ENCODE measurements at places on chromosomes 4 and X.

DNA sequence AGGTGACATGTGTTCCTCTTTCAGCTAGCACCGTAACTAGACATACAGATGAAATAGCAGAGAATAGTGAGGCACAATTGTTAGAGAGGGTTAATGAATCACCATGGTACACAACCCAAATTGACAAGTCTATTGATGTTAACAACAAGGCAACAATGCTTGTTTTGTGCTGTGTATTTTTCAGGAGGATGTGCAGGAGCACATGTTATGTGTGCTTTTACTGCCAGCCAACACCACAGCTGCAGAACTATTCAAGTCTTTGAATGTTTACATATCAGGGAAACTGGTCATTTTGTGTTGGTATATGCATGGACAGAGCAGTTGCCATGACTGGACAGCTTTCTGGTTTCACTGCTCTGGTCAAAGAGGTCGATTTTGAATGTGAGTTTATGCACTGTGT is 32.8 kb downstream of the STBD1 start:
- no peak for DNase-seq

DNA sequence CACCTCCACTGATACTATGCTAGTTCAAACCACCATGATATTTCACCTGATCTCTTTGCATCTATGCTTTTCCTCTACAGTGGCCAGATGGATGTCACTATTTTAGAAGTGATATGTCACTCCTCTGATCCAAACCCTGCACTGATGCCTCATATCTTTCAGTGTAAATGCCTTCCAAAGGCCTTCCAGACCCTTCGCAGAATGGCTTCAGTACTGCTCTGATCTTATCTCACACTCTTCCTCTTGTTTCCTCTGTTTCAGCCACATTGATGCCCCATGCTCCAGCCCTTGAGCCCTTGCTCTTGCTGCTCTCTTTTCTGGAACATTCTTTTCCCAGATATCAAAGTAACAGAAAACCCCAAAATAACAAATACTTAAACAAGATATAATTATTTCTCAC is 17.9 kb downstream of the MID1IP1 start:
- DNase-seq, result no peak

DNA sequence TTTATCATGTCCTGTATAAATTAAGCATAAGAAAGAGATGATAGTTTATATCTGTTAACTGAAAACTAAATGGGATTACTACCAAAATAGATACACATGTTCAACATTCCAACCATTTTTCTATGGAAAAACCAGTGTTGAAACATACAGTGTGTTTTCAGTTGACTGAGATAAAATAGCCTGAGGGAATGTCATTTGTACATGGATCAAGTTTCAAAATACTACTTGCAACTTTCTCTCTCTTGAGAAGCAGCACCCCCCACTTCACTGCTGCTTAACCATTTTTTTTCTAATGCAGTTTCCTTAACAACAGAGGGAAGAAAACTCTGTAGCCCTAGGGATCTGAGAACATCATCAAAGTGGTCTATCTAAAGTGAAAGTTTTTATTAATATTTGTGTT is 70.8 kb downstream of the NPNT start:
- no peak for DNase-seq

GRCh38 chr4:94304365-94304971 is 38.2 kb downstream of the HPGDS start:
- DNase-seq, result peak; percentile 8

- DNase-seq, result no peak
These were observed 172.1 kb upstream of the MAGEE2 start for GRCh38 chrX:75957107-75957610.

GRCh38 chr4:110510955-110511544 is 35.1 kb downstream of the ENPEP start:
- DNase-seq, result peak; percentile 58

GRCh38 chrX:19869193-19869592 is 18.2 kb downstream of the SH3KBP1 start:
- no peak for DNase-seq

- no peak for DNase-seq
These were observed 148.3 kb downstream of the MGST2 start for GRCh38 chr4:139813881-139814280.

DNA sequence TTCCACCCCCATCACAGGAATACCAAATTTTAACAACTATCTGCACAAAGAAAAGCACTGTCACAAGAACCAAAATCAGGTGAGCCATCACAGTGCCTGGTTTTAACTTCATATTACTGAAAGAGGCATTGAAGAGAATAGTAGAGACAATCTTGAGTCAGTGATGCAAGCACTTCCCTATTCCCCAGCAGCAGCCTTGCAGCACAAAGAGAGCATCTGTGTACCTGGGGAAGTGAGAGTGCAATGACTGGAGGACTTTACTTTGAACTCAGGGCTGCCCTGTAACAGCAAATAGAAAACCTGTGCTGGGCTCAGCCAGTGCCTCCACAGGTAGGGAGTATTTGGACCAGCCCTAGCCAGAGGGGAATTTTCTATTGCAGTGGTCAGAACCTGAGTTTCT is 361.8 kb downstream of the TEX13C start:
- DNase-seq, result no peak

DNA sequence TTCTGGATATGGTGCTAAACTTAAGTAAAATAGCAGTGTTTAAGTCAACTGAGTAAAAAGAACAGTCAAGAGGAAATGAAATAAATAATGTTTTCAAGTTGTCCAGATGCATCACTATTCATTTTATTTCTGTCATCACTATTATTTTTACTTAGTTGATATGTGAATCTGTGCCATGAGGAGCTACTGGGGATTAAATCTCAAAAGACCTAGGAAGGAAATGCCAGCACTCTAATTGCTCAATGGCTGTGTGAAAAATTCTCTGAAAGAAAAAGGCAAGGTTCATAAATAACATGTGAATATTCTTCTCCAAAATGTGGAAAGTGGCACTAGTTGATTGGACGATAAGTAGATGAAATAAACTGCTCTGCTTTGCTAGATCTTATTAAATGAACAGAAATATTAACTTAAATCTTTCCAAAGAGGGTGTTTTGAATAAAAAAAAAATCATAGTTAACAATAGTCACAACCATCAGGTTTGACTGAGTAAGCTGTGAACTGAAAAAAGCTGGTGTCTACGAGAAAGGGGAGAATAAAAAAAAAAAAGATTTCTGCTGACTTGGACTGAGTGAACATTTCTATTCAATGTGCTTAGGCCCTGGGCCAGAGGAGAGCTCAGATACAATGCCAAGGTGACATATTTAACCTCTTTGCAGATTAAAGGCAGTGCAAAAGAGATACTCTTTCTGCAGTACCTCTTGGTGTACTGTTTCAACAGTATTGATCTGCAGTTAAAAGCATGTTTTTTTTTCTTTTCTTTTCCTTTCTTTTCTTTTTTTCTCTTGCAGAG is 1.6 kb downstream of the SPARCL1 start:
- no peak for DNase-seq

GRCh38 chr4:2288051-2288541 is 26.2 kb upstream of the MXD4 start:
- no peak for DNase-seq

GRCh38 chrX:37364666-37365065 is 15.5 kb downstream of the PRRG1 start:
- no peak for DNase-seq

DNA sequence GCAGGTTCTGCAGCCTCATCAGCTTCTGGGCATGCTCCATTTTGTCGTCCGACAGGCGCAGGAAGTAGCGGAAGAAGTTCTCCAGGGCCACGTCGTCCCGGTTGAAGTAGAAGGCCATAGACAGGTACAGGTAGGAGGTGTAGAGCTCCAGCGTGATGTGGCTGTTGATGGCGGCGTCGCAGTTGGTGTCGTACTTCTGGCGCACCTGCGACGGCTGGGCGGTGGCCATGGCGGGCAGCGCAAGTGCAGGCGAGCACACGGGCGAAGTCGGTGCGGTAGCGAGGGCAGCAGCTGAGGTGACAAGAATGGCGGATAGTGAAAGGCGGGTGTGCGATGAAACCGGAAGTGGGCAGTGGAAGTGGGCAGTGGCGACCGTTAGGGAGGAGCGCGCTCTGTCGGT is at the start of gene FTHL17:
Gene FTHL17, minus strand, starts transcription at position 317 of the 400 bp plus-strand sequence. Its CDS starts 88 bp downstream, at position 229.
- no peak for DNase-seq

- no peak for DNase-seq
These were observed 148.6 kb downstream of the SOWAHB start for GRCh38 chr4:76749355-76749754.

GRCh38 chr4:1216869-1217294 is 32.0 kb downstream of the CTBP1 start:
- no peak for DNase-seq

DNA sequence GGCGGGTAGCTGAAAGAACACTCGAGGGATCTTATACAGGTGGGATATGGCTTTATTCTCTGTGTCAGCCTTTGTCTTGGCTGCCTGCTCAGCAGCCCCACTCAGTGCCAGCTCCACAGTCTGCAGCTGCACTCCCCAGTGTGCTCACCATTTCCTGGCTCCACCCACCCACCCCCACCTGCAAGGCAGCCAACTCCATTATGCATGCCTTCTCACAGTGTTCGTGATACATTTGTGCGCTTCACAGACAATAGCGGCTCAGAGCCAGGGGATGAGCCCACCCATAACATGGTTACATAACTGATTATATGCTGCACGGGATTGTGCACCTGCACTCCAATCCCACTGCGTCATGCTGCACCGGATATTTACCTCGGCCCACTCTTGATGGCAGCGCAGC is 8.8 kb upstream of the TMEM128 start:
- DNase-seq, result no peak

- no peak for DNase-seq
These were observed 41.3 kb downstream of the ABLIM2 start for GRCh38 chr4:8117278-8117682.

DNA sequence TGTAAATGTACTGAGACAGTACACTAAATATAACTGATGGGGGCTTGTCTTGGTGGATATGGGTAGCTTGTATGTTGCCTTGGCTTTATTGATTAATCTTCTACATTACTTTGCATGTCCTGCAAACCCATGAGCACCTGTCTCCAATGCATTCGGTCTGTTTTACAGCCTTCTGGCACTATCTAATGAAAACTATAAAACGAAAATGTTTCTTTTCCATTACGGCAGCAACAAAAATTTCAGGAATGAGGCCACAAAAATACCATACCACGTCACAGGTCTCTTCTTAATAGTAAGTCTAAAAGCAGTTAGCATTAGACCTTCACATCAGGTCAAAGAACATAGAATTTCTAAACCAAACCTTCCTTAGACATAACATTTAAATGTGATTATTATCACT is 49.8 kb downstream of the EDNRA start:
- DNase-seq, result no peak

DNA sequence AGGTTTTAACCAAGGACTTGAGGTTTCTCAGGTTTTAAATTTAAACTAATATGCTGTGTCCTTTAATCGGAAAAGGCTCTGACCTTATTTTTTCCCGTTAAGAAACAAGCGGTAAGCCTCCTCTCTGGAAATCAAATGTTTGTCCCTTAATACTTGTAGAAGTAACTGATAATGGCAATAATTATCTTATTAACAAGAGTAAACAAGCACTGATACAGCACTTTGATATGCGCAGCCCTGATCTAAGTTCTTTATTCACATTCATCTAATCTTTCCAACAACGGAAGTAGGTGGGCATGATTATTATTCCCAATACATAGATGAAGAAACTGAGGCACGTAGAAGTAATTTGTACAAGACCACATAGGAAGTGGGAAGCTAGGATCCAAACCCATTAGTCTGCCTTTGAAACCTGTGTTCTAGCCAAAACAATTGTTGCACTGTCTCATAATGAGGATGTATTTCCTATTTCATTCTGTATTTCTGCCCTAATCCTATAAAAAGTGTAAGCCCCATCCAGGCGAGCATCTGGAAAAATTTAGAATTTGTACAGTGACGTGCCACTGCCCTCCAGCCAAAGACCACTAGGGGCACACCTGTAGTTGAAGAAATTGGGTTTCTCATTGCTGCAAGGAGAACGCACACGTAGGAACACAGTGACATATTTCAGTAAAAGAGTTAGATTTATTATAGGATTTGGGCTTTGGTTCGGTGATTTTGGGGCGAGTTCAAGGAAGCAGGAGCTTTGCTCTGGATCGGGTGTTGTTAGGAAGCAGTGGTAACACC is 606 bp downstream of the CXorf58 start:
- DNase-seq, result no peak

DNA sequence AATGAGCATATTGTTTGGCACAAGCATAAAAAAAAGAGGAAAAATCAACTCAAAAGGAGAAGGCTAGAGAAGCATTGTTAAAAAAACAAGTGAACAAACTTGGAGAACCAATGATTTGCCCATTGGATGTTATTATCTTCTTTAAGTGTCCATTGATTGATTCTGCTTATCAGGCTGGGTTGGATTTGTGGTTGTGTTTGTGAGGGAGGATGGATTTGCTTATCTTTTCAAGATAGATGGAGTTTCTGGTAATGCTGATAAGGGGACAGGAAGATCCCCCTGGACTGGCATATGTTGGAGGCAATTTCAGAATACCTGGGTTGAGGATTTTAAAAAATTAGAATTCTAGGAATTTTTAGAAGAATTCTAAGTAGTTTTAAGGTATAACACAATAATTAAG is 41.8 kb upstream of the TMEM192 start:
- DNase-seq, result no peak

- DNase-seq, result no peak
These were observed 720.9 kb downstream of the RAPGEF2 start for GRCh38 chr4:159823743-159824142.

DNA sequence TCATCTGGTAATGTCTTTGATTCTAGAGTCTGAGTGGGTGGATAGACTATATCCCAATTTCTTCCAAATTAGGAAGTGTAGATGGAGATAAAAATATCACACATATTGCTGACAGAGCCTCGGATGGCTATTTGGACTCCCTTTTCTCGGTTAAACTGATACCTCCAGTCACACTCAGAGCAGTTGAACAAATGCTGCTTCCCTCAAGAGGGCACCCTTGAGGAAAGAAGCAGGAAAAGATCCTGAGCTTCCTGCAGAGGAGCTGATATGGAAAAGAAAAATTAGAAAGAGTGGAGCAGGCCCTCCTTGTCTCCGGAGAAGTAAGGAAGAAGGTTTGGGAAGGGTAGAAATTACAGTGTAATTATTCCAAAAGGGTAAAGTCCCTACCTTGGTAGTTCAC is 96.2 kb upstream of the CCSER1 start:
- DNase-seq, result no peak

- no peak for DNase-seq
These were observed 187.7 kb downstream of the ENOX2 start for GRCh38 chrX:130715299-130715698.

DNA sequence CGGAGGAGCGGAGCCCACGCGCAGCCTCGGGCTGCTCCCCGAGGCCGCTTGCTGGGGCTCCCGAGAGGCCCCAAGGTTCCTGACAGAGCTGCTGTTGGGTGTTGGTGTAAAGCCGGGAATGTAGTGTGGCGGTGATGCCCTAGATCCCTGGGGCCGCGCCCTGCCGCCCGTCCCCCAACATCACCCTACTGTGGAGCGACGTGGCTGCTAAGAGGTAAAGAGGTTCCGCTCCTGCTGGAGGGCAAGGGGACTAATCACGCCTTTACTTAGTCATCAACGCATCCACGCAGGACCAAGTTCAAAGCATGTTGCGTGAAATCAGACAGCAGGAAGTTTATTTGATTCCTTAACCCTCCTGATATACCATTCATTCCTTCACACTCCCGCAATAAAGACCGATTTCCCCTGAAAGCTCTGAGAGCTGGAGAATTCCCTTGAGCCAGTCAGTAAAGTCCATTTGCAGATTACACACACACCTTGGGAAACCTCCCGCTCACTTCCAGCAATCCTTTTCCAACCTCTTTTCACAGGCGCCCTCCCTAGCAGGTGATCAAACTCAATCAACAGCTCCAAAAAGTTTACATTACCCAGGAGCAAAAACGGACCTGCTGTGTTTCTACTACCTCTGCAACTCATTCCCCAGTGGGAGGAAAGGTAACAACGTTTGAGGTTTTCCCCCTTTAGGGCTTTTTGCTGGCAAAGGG is 579 bp upstream of the GABRA2 start:
- no peak for DNase-seq
